ENCODE measurements at places on chromosomes 3 and 15.

DNA sequence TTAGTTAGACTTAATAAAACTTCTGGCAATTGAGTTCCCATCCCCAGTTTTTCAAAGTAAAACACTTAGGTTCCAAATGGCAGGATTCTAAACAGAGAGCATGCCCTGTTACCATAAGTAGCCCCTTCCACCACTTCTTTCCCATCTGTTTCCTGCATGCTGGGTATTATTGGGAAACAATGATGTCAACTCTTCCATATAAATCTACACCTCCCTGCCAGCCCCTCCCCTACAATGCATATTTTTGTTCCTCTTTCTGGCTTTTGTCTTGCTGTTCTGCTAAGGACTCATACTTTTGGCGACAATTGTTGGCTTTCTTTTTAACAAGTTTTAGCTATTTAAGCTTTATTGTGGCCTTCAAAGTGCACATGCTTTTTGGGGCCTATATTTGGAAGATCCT lies 11.1 kb downstream of the ARHGAP31 start:
- DNase-seq = no peak

GRCh38 chr3:38828681-38829080 lies 12.7 kb upstream of the SCN10A start:
- DNase-seq = no peak

DNA sequence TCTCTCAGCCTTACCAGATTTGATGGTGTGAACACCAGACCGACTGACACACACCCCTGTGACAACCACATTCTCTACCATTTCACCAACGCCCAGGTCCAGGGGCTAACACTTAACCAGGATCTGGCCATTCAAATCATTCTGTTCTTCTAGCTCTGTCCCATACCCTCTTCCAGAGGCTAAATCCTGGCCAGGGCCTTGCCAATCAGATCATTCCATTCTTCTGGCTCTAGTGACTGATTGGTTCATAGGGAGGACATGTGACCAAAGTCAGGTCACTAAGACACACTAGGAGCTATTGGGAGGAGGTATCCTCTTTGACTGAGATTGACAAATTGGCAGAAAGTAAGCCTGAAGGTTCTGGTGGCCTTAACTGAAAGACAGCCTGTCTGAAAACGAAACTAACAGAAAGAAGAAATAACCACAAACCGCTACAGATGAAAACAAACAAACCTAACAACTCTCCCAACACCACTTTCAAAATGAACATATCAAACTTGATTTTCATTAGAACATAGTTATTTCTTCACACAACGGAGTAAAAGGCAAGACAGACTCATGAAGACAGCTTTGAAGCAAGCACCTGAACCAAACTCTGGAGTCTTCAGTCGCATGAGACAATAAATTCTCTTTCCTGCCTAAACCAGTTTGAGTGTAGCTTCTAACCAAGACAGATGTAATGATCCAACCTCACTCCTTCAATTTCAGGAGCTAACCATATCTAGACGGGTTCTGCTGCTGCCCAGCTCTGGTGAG lies 68.5 kb downstream of the TRANK1 start:
- DNase-seq = no peak

DNA sequence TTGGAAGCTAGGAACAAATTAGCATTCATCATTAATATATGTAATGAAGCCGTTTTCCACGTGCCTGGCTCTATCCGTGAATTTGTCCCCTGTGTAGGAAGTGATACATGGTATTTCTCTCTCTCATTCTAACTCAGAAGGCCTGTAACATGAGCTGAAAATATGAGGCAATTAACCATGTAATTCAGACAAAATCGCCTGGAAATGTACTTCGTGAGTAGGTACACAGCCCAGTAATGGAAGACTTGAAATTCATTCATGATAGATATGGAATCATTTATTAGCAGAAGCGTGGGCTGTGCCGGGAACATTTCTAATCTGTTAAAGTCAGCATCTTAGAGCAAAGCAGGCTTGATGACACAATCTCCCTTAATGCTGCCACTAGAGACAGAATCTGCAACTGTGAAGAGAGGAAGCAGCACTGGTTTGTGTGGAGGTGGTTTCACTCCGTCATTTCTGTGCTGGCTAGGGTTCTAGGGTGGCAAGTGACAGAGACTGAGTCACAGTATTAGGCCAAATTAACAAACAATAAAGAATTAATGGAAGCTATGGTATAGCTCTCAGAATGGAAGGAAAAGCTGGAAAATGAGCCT lies 225.0 kb upstream of the PROK2 start:
- no peak for DNase-seq

DNA sequence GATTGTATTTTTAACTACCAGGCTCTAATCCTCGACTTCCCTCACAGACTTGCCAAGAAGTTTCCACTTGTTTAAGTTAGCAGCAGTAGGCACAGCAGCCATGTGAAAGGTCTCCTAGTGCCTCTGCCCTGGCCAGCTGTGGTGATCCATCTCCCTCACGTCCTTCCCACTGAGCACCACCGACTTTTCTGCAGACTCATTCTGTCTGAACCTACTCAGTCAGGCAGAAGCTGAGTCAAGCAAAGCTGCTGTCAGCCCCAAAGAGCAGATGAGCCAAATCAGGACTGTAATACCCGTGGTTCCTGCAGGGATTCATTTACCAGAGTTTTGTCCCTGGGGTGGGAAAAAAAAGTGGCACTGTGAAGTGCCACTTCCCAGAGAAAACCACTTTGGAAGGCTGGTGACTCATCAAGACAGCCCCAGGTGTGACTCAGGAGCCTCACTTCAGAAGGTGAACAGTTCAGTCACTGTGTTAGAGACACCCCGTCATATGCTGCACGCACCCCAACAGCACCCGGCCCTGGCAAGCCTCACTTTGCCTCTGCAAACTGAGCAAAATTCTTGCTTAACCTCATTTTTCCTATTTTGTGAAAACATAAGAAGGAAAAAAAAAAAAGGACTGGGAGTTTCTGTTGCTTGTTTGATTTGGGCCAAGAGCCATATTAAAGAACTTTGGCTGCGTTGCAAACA lies 76.0 kb downstream of the WWTR1 start:
- no peak for DNase-seq

GRCh38 chr15:69893863-69894262 lies 203.9 kb downstream of the TLE3 start:
- DNase-seq = no peak

Measured in NCI-H2029 (cell line).